ENCODE measurements at places on chromosomes 13 and 19.

DNA sequence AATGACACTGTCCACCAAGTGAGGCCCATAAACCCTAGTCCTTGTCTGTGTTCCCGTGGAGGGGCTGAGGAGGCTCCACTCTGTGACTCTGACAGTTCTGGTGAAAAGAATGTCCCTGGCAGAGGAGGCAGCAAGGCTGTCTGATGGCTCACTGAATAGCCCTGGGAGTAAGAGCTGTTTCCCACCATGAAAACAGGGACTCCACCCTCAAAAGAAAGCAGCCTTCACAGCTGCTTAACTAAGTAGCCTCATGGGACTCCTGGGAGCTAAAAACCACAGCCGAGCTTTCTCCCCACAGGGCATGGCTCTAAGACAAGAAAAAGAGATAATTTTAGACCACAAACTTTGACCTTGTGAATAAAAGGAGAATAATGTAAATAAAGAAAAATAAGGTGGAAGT lies 135.1 kb upstream of the FRY start:
- DNase-seq = no peak

DNA sequence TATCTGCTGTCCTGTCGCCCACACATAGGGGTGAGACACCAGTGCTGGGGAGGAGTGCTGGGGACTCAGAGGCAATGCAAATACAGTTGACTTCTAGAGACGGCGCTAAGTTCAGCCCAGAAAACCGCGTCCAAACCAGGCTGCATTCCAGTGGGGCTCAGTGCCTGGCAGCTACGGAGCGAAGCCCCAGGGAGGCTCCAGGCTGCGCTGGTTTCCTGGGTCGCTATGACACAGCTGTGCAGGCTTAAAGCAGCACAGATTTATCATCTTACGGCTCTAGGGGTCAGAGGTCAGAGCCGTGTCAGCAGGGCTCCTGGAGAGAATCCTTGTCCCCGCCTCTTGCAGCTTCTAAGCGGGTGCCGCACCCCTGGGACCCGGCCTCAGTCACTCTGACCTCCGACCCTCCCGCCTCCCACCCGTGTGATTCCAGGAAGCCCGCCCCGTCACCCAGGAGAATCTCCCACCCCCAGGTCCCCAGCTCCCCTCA lies 61.6 kb downstream of the ANKRD10 start:
- no peak for DNase-seq

GRCh38 chr13:30255696-30256095 lies 51.7 kb downstream of the KATNAL1 start:
- no peak for DNase-seq

- DNase-seq = peak; percentile 6
These were observed at the start of gene CEBPA for GRCh38 chr19:33302175-33302973. TSS of gene CEBPA (minus strand) at chr19:33302534. CDS start at chr19:33302414, 120 bp downstream.

DNA sequence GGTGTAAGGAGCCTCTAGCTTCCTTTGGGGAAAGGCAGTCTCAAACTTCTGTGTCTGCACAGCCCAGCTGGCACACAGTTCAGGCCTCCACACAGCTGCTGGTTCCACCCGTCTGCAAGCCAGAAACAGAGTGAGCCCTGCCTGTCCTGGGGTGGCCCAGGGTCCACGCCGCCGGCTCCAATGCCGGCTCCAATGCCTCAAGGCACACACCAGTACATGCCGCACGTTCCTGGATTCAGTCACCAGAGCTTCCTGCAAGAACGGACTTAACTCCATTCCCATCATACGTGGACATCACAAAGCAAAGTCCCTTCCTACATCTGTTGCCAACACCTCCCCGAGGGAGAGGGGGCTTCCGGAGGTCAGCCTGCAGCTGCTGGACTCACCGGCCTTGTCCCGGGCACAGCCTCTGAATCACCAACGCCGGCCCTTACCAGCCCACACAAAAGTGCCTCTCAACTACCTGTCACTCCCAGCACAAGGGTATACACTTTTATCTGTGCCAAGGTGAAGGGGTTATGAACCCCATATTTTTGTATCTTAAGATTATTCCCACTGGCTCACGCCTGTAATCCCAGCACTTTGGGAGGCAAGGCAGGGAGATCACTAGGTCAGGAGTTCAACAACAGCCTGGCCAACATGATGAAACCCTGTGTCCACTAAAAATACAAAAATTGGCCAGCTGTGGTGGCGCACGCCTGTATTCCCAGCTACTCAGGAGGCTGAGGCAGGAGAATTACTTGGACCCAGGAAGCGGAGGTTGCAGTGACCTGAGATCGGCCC lies 8.5 kb downstream of the SH3GL1 start:
- no peak for DNase-seq

DNA sequence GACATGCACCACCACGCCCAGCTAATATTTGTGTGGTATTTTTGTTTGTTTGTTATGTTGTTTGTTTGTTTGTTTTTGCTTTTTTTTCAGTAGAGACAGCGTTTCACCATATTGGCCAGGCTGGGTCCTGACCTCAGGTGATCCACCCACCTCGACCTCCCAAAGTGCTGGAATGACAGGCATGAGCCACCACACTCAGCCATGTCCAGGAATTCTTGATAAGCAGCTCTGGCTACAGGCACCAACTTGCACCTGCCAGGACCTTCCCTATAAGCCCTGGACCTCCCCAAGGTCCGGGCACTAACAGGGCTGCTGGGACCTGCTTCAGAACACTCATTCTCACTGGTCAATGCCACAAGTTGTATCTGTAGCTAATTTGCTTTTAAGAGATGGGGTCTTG lies 48.7 kb downstream of the TINCR start:
- no peak for DNase-seq

DNA sequence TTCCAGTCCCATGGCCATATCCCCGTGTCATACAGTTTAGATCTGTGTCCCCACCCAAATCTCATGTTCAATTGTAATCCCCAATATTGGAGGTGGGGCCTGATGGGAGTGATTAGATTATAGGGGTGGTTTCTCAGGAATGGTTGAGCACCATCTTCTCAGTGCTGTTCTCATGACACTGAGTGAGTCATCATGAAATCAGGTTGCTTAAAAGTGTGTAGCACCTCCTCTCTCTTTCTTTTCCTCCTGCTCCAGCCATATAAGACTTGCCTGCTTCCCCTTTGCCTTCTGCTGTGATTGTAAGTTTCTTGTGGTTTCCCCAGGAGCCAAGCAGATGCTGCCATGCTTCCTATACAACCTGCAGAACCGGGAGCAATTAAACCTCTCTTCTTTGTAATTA lies 197.8 kb downstream of the NALCN start:
- DNase-seq = no peak

GRCh38 chr13:73708393-73708985 lies 425.7 kb downstream of the KLF12 start:
- DNase-seq = peak; percentile 46

DNA sequence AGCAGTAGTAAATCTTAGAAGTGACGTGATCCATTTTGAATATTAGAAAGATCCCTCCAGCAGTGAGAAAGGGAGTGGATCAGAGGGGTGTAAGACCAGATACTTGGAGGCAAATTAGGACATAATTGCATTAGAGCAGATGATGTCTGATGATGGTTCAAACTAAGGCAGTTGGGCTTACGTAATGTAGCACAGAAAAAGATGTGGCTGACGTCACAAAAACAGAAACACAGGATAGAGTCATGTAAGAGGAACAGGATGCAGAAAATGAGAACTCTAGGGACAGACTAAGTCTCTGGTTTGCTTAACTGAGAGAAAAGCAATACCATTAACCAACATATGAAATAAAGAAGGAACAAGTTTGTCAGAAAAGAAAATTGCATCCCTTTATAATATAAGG lies 392.5 kb upstream of the DACH1 start:
- DNase-seq = no peak

DNA sequence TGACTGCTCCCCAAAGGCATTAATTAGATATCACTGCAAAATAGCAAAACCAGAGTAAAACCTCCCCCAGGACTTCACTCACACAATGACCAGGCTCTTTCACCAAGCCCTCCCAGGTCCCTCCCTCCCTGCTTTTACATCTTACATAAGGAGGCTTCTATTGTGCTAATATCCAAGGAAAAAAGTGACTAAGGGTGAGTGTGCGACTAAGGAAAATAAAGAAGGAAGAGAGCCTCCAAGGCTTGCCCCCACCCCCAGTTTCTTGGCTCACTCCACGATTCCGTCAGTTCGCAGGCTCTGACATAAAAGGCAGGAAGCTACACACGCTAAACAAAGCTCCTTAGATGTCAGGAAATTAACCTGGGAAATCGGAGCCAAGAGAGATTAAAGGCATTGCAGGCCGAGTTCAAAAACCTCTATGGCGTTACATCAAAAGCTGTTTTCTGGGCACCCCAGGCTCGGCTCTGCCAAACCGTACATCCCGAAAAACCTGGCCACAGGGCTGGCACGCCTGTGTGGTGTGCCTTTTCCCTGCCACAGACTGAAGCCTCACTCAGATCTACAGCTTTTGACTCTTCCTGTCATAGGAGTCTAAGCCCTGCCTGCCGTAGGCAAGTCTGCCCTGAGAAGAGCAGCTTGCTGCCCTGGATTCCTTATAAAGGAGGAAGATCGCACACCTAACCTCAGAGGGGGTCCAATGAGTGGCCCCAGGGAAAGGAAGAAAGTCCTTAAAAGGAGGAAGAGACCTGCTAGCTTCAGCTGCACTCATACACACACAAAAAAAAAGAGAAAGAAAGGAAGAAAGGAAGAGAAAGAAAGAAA lies 67.0 kb upstream of the SERP2 start:
- no peak for DNase-seq

DNA sequence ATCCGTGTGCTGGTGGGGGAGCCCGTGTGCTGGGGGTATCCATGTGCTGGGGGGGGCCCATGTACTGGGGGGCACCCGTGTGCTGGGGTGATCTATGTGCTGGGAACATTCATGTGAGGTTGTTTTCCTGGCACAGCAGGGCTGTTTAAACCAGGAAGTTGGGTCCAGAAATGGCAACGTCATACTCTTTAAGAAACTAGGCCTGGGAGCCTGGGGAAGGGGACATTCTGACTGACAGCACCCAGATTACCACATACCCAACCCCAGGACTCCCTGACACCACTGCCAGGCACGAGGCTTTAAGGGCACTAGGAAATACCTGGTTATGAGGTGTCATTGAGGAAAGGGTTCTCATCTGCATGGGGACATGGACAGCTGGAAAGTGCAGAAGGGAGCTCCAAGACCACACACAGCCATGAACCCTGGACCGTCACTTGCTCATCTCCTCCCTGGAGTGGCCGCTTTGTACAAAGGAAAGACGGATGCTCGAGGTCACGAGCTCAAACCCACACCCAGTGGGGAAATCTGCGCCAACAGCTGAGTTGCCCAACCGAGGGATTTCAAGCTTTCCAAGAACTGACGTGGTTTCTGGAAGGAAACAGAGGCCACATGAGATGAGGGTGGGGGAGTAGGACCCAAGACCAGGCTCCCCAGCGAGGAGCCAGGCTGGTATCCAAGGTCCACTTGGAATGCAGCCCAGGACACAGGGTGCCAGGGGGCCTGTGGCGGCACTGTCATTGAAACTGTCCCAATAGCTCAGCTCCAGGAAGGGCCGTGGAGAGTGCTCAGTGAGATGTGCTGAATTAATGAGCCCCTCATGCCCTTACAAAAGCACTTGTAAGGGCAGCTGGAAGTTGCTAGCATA lies 40.9 kb downstream of the RAB20 start:
- no peak for DNase-seq

GRCh38 chr19:30004403-30004802 lies 62.4 kb downstream of the URI1 start:
- DNase-seq = no peak

- no peak for DNase-seq
These were observed 513.7 kb downstream of the GPC6 start for GRCh38 chr13:93740334-93740733.

- DNase-seq = no peak
These were observed 675 bp downstream of the PPP1R14A start for GRCh38 chr19:38255383-38256014.

DNA sequence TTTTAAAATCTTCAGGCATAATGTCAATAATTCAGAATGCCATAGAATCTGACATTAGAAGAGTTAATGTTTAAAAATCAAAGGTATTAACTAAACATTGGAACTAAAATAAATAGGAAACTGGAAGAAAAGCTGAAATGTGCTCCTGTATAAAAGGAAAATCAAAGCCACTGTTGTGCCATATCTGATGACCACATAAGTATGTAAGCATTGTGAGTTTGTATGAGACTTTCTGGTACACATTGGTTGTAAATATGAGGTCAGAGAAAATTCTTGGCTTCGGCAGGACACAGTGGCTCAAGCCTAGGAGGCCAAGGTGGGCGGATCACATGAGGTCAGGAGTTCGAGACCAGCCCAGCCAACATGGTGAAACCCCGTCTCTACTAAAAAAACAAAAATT lies 48.3 kb upstream of the INTS6 start:
- no peak for DNase-seq

GRCh38 chr13:107531816-107532215 lies 683.5 kb downstream of the LIG4 start:
- DNase-seq = no peak

DNA sequence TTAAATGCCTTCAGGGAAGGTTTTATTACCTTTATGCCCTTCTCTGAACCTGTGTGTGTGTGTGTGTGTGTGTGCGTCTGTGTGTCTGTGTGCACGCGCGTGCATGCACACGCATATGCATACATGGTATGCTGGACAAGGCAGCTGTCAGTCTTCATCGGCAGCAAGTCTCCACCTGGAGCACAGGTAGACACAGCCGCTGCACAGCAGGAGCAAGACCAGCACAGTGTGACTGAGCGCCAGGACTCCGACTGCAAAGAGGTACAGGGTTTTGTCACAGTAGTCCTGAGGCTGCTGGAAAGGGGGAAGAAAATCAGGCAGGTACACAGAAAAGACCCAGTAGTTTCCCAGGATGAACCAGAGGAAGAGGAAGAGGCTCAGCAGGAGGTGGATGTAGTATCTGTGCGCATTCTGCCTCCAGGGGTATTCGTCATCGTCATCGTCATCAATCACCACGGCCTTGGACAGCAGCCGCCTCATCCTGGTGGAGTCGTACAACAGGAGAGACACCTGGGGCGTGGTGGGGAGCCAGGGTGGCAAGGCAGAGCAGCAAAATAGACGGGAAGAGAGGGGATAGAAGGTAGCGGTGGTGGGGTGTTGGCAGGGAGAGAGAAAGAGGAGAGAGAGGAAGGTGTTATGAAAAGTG lies 12.8 kb upstream of the DHRS12 start:
- DNase-seq = no peak

DNA sequence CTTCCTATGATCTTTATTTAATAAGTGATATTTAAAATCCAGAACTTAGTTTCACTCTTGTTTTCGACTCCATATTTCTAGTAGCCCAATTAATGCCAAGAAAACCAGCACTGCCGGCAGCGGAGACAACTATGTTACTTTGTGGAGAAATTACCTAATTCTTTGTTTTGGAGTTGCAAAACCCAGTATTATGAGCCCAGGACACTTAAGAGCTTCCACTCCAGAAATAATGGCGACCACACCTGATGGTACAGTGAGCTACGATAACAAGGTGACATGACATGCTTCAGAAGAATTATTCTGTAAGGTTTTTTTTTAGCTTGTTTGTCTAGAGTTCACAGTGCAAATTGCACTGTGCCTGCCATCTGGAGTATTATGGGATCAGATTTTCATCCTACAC lies 136.4 kb downstream of the ZAR1L start:
- no peak for DNase-seq

GRCh38 chr19:7368456-7368855 lies 19.7 kb downstream of the ARHGEF18 start:
- no peak for DNase-seq

GRCh38 chr19:10328558-10329429 lies 4.5 kb downstream of the RAVER1 start:
- DNase-seq = no peak

- DNase-seq = no peak
These were observed 6.5 kb downstream of the PLEKHG2 start for GRCh38 chr19:39419003-39419402.

- DNase-seq = no peak
These were observed 3.0 kb downstream of the TM6SF2 start for GRCh38 chr19:19269952-19270694.
